ENCODE measurements at places on chromosomes 6 and 20.

DNA sequence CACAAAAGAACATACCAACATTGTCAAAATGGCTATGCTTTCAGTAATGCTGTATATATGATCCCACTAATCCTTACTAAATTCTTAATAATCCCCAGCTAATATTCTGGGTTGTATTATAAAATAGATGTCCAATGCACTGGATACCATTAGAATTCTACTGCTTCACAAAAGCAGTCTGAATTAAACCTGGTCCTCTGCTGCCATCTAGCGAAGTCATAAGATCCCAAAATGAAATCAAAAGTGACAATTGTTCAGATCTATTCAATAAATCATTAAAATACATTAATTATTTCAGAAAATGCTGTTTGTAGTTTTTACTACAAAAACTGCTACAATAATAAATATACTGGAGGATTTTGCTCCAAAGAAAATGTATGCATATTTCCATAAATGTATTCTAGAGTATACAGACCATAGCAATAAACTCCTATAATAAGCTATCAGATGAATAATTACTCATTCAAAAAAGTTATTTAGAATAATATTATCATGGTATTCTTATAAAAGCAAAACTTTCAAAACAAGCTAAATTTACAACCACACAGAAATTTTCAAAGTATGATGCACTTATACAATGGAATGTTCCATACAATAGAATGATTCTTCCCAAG lies 92.6 kb downstream of the RNGTT start:
- DNase-seq = peak; percentile 59

DNA sequence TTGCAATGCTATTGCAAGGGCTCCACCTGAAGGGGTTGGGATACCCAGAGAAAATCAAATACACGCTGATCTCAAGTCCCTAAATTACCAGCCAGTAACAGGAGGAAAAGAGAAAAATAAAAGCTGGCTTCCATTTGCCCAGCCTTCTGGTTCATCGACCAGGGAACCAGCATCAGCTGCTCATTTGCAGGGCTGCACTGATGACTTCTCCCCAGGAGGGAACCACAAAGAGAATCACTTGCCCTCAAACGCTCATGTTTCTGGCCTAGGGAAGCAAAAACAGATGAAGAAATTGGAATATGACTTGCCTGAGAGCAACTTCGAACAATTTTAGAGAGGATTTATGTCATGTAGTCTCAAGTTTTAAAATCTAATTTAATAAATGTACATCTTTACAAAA lies 119.7 kb downstream of the SH3BGRL2 start:
- no peak for DNase-seq

DNA sequence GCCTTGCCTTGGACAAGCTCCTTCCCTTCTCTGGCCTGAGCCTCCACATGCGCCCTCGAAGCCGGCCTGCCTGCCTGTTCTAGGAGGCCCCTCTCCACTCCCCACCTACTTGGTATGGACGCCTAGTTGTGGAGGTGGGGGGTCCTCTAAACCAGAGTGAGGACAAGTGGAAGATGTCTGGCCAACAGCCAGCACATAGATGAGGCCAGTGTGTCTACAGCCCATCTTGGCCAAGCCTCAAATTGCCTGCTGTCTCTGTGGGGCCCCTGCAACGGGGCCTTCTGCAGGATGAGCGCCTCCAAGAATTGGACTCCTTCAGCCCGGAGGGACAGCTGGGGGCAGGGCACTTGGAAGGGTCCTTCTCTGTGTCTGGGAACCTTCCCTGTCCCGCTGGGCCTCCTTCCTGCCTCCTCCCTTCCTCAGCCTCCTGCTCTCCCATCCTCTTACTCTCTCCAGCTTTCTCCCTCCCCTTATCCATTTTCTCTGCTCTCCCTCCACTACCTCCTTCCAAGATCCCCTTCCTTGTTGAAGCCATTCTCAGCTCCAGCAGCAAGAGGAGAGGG lies 1.6 kb downstream of the MDFI start:
- peak; percentile 69 for DNase-seq

DNA sequence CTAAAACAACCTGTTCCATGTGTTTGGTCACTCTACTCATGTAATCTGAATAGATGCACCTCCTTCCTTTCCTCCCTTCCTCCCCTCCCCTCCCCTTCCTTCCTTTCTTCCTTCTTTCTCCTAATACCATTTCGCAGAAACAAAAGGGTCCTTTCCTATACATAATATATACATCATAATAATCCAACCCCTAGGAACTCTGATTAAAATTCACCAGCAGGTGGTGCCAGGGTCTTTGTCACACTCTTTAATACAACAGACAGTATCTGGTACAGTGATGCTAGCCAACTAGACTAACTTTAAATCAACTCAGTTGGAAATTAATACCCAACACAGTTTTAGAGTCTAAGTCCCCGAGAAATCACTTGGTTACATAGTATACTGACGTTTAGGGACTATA lies 181.2 kb upstream of the SHLD1 start:
- DNase-seq = peak; percentile 29

- no peak for DNase-seq
Observed at GRCh38 chr20:57469418-57470211, 55.3 kb downstream of the CTCFL start.

DNA sequence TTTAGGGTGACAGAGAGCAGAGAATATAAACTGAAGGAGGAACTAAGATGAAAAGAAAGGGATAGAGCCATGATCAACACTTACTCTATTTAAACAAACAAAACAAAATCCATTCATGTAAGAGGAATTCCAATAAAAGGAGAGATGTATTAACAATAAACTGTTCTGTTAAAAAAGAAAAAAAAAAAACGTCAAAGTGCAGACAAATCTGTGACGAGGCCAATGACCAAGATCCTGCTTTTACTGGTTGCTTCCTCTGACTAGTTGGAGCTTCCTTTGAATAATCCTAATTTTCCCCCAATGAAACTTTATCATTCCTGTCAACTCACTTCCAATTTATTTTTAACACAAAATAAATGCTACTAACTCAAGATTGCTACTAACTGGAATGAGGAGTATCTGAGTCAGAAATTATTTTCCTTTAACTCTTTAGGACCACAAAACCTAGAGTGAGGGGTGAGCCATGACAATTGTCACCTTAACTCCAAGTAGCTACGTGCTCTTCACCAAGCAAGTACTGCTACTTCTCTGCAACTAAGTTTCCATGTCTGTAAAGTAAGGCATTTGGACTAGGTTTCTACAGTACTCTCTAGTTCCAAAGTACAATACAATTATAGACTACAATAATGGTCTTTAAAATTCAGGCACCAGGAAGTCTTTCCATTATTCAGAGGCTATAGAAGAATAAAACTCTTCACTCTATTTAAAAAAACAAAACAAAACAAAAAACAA lies 152.0 kb downstream of the PTPRK start:
- DNase-seq = no peak

GRCh38 chr6:35090734-35091133 lies 50.4 kb downstream of the TCP11 start:
- no peak for DNase-seq

GRCh38 chr6:138302554-138302953 lies 75.2 kb upstream of the SMIM28 start:
- DNase-seq = no peak

- no peak for DNase-seq
Observed at GRCh38 chr20:24754691-24755090, 194.4 kb upstream of the CST7 start.

DNA sequence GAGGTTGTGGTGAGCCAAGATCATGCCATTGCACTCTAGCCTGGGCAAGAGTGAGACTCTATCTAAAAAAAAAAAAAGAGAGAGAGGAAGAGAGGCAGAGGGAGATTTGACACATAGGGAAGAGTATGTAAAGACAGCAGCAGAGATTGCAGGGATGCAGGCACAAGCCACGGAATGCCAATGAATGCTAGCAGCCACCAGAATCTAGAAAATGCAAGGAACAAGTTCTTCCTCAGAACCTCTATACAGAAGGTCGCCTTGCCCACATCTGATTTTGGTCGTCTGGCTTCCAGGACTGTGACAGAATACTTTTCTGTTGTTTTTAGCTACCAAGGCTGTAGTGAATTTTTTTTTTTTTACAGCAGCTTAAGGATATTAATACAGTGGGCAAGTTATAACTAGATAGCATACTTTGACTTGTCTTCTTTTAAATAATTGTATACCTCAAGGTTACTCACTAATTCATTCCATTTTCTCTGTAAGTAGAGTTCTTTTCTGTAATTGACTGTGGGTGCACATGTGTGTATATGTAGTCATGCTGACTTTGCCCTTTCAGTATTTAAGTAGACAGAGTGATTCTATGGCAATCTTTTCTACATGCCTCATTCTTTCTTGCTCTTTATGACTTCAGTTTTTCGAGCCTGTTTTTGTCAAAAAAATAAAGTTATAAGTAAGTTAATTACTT lies 402.2 kb downstream of the GJA1 start:
- DNase-seq = peak; percentile 40

DNA sequence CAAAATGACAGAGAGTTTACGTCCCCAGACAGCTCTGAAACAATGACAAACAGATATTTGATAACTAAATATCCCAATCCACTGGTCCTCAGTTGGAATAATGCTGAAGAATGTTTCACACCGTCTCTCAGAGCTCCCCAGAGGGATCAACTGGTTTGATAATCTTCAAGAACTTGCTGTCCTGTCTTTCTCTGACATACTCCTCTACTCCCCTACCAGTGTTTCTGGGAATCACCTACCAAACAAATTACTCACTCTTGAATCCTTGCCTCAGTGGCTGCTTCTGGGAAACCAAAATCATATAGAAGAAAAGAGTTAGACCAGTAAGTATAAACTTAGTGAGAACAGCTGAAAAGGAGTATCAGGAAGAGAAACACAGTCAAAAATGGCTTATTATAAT lies 469.7 kb upstream of the JAG1 start:
- DNase-seq = no peak
